ENCODE measurements at places on chromosomes 5 and 9.

- peak; percentile 85 for DNase-seq
These were observed 366.9 kb downstream of the DEPDC1B start for GRCh38 chr5:60333005-60333571.

GRCh38 chr5:152595405-152595804 lies 190.3 kb upstream of the NMUR2 start:
- no peak for DNase-seq

DNA sequence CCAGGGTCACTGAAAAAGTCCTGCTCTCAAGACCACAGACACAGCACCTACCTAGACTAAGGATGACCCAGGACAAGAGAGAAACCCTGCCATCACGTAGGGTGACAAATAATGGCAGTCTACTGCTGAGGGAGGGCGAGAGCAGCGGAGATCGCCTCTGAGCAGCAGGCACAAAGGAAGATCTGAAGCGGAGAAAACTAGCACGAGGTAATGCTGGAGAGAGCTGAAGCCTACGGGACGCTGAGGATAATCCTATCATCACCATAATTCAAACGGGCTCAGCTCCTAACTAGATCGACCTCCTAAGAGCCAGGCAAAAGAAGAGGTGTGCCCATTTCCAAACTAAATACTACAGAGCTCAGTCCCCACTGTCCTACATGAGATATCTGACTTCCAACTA lies 41.3 kb downstream of the FBXO10 start:
- DNase-seq: no peak

- DNase-seq: no peak
These were observed 159.1 kb downstream of the ERCC6L2 start for GRCh38 chr9:96034553-96035122.

DNA sequence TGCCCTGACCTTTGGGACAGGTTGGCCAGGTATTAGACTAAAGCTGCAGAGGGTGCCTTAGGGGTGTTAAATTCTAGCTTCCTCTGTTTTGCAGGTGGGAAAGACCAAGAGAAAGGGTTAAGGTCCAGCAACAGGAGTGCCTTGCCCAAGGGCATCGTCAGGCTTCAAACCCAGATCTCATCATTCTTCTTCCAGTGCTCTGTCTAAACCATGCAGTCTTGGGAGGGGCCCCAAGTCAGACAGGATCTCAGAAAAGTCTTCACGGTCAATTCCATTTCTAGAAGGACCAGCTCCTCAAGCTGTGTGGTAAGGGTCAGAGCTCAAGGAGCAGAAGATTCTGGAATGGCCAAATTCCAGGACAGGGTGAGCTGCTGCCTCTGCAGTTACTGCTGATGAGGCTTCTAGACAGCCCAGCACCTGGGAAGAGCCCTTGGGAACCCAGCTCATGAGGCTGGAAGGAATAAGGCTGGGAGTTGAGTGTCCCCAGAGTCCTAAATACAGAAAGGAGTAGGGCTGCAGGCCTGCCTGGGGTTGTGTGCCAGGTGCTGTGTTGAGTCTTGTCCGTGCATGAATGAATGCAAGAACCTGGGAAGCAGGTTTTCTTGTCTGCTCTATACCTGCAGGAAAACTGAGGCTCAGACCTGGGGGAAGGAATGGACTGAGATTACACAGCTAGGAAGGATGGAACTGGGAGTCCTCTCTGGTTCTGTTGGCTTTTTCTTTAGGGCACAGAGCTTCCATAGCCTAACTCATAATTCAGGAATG lies 69.3 kb downstream of the WWC1 start:
- DNase-seq: no peak

GRCh38 chr9:105083256-105083655 lies 155.3 kb upstream of the ABCA1 start:
- DNase-seq: no peak

GRCh38 chr9:116821633-116822229 lies 134.6 kb downstream of the TRIM32 start:
- no peak for DNase-seq

- peak; percentile 56 for DNase-seq
These were observed 84.5 kb downstream of the RFX3 start for GRCh38 chr9:3441197-3441816.

GRCh38 chr9:127333221-127334064 lies 63.5 kb upstream of the SLC2A8 start:
- DNase-seq: no peak

DNA sequence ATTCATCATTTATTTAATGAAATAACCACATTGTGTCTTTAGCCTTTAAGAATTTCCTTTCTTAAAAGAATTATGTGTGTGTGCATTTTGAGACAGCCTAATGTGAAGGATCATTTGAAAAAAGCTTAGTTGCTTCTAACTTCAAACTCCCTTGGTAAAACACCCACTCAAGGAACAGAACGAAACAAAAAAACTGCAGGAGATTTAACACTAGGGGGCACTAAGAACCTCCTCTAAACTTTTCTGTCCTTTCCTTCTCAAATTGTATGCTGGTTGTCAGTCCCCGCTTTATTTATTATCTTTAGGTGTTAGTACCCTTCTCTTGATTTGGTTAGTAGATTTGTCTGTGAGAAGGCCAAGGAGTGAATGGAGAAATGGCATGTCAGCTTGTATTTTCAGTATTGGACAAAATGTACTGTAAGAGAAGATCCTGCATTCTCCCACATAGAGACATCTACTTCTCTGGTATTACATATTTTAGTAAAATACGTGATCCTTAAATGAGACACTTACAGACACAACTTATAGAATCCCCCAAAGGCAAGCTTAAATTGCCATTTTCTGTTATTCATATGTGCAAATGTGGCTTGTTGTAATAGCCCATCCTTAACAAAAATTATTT lies 229.7 kb downstream of the MRPS30 start:
- DNase-seq: peak; percentile 9

- no peak for DNase-seq
These were observed 64.2 kb downstream of the SNCAIP start for GRCh38 chr5:122376250-122376649.

DNA sequence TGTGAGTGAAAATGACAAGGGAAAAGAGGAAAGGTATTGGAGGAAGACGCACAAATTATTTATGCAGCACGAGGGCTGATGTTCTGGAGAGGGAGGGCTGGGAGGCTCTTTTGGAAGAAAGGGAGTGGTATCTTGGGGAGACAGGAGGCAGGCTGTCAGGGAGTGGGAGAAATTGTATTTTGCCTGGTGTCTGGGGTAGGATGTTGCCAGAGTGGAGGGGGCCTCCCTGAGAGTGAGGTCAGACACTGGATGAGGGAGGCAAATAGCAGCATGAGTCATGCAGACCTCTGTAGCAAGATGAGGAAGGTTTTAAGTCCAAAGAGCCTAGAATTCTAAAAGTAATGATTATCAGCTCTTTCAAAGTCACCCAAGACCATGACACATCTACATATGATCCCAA lies 158.0 kb downstream of the DMRT2 start:
- DNase-seq: peak; percentile 84

- DNase-seq: peak; percentile 4
These were observed 1740.1 kb upstream of the WWC1 start for GRCh38 chr5:166551384-166551783.

DNA sequence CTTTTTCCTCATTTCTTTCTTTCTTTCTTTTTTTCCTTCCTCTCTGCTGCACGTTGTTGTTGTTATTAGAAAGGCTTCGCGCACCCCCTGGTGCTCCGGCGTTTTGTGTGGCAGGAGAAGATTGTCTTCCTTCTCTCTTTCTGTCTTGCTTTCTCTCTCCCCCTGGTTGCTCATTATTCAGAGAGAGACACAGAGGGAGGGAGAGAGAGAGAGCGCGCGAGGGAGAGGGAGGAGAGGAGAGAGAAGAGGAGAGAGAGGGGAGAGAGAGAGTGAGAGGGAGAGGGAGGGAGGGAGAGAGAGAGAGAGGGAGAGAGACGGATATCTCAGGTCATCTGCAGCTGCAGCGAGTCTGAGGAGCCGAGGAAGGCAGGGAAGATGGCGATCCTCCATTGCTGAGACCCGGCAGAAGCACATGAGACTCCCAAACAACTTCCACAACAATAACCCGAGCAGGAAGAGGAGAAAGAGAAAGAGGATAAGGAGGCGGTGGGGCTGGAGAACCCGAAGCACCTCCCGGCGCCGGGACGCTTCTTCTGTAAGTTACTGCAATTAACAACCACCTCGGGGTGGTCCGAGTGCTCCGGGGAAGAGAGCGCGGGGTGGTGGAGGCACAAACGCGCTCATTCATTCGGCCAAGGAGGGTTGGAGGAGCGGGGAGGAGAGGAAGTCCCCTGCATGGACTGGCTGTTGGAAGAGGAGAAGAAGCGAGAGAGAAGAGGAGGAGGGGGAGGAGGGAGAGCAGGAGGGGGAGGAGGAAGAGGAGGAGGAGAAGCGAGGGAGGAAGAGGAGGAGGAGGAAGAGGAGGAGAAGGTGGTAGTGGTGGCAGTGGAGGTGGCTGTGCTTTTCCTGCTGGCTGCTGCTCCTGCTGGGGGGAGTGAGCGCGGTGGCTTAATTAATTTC lies at the start of gene ZNF462:
Gene ZNF462, plus strand, starts transcription at position 346 of the 900 bp plus-strand sequence. CDS start 60,218 bp downstream, outside the sequence.
- DNase-seq: peak; percentile 83

GRCh38 chr9:131031005-131031641 lies 22.1 kb downstream of the LAMC3 start:
- DNase-seq: no peak

Data from fibroblast of skin of abdomen (primary cell).